ENCODE measurements at places on chromosomes 5 and 9.

DNA sequence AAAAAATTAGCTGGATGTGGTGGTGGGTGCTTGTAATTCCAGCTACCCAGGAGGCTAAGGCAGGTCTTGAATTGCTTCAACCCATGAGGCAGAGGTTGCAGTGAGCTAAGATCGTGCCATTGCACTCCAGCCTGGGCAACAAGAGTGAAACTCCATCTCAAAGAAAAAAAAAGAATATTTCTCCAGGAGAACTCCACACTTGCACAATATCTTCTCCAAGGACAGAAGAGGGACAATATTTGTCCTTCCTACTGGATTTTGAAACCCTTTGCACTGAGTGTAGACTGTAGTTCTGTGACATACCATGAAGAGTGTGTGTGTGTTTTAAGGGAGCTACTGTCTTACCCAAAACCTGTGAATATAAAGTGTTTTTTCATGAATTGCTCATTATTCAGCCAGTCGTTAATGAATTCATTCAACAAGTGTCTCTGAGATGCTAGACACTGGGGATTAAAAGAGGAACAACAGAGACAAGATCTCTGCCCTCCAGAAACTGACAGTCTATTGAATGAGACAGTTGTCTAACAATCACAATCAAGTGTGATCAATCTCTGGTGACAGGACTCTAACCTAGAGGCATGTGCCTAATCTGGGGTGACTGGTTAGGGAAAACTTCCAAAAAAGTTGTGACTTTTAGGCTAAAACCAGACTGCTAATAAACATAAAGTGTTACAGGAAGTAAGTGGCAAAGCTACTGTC lies 9.8 kb upstream of the UBE2D2 start:
- DNase-seq, result no peak

GRCh38 chr5:136213919-136214493 lies 21.0 kb upstream of the SMIM32 start:
- no peak for DNase-seq

GRCh38 chr9:114187827-114188226 lies 32.5 kb downstream of the COL27A1 start:
- no peak for DNase-seq

GRCh38 chr5:39757131-39757530 lies 332.4 kb upstream of the DAB2 start:
- DNase-seq, result no peak

DNA sequence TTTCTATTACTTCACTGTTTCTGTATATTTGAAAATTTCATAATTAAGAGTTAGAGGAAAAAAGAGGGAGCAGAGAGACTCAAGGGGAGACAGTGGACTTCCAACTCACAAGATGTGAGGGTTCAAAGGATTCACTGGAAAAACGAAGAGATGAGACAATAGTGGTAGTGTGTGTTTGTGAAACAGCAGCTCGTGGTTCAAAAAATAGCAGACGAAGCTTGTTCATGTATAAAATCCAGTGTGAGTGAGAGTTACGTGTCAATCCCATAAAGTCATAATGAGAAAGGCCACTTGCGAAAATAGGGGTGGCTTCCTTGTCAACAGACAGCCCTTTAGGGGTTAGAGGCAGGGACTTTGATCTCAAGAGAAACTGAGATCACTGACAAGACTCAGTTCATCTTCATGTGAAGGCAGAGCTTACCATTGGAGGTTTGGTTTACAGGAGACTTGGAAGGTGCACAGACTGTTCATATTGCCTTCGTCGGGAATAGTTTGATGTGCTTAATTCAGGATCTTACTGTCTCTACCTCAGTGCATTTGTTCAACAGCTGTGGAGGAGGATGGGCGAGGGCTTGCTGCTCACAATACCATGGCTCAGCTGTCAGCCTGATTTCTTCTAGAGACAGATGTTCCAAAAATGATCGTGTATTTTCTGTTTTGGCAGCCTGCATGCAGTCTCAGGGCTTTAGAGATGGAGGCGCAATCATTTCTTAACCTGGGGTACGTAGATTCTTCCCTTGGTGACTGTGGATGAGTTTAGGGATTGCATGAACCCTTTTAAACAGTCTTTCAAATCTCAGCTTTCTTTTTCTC lies 105.7 kb upstream of the KLF9 start:
- no peak for DNase-seq

DNA sequence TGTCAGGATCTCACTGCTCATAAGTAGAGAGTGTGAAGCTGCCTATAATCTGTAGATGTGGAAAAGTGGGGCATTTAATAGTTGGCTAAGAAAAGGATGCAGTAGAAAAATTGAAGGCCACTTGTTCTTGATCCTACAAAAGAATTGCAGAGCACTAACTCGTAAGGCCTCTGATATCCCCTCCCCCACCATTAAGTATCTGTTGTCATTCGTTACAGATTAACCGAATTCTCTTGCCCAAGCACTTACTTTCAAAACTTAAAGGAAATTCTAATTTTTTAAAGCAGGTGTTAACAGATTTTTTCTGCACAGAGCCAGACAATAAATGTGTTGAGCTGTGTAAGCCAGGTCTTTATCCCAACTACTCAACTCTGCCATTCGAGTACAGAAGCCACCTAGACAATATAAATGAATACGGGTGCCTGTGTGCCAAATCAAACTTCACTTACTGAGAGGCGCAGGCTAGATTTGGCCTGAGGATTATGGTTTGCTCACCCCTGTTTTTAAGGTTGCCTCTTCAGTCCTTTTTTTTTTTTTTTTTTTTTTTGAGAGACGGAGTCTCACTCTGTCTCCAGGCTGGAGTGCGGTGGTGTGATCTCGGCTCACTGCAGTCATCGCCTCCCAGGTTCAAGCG lies 234.8 kb downstream of the RFK start:
- no peak for DNase-seq

DNA sequence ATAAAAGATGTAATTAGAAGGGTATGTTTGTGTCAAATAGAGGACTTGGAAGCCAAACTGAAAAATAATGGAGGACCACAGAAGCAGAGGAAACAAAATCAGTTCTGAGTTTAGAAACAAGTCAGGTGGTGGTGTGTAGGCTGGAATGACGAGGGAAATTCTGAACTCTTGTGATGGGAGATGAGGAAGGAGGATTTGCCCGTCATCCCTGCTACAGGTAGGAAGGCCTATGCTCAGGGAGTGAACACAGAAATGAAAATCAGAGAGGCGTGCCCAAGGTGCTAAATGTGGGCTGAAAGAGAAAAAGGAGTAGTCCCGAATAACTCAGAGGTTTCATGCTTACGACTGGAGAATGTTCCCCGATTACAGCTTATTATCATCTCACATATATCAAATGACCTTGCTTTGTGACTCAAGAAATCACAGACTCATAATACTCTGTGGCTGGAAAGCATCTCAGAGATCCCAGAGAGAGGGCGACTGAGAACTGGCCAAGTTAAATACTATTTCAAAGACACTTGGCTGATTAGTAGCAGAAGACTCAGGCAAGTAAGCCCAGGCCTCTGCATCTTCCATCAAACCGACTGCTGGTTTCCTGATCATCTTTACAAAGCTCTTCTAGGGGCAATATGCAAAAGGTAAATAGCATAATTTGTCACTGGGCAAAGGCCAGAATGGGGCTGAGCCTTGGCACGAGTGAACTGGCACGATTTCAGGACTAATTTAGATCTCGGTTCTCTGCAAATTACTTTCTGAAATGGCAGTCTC lies 126.0 kb downstream of the SUSD1 start:
- DNase-seq, result no peak

All from activated gamma-delta T cell (primary cell).